ENCODE measurements at places on chromosomes 3 and 15. TPM values are rescaled to one million over a fixed set of nuclear protein-coding genes. Genes with fewer than 3 reads are reported as not detected.

Gene FANCD2OS
- not detected for total RNA-seq

Gene TRIM42
- total RNA-seq: not detected

Gene SEMA7A
- 41.6 TPM for total RNA-seq

Gene CDHR4
- not detected for total RNA-seq

Gene SNTN
- total RNA-seq: not detected

Gene CORO2B
- 0.26 TPM for total RNA-seq

Gene ATP10A
- not detected for total RNA-seq

Gene EEF1AKMT4
- 49.6 TPM for total RNA-seq

Gene ACTRT3
- 4.2 TPM for total RNA-seq

Gene CACNA2D2
- total RNA-seq: not detected

Gene TTLL13
- total RNA-seq: not detected

Gene POMGNT2
- 59.3 TPM for total RNA-seq

Gene OR5K1
- total RNA-seq: not detected

Gene DGKG
- total RNA-seq: 0.14 TPM

Gene GPR27
- not detected for total RNA-seq

Gene HRG
- not detected for total RNA-seq

Gene TMOD3
- 6.9 TPM for total RNA-seq

Gene KBTBD13
- total RNA-seq: not detected
